ENCODE measurements at places on chromosomes 2 and 18. TPM values are rescaled to one million over a fixed set of nuclear protein-coding genes. Genes with fewer than 3 reads are reported as not detected.

The MOB1A gene
- 31.7 TPM for total RNA-seq

The EMILIN1 gene
- 9.6 TPM for total RNA-seq

The CYP27A1 gene
- 30.1 TPM for total RNA-seq

The ABCG5 gene
- total RNA-seq = 0.29 TPM

The ST6GAL2 gene
- total RNA-seq = 40.7 TPM

The NTSR2 gene
- 14.4 TPM for total RNA-seq

The SGPP2 gene
- 20.3 TPM for total RNA-seq

Measured in dorsolateral prefrontal cortex (tissue), 122 donors.